ENCODE measurements at places on chromosomes 2 and 18. TPM values are rescaled to one million over a fixed set of nuclear protein-coding genes. Genes with fewer than 3 reads are reported as not detected.

DNA sequence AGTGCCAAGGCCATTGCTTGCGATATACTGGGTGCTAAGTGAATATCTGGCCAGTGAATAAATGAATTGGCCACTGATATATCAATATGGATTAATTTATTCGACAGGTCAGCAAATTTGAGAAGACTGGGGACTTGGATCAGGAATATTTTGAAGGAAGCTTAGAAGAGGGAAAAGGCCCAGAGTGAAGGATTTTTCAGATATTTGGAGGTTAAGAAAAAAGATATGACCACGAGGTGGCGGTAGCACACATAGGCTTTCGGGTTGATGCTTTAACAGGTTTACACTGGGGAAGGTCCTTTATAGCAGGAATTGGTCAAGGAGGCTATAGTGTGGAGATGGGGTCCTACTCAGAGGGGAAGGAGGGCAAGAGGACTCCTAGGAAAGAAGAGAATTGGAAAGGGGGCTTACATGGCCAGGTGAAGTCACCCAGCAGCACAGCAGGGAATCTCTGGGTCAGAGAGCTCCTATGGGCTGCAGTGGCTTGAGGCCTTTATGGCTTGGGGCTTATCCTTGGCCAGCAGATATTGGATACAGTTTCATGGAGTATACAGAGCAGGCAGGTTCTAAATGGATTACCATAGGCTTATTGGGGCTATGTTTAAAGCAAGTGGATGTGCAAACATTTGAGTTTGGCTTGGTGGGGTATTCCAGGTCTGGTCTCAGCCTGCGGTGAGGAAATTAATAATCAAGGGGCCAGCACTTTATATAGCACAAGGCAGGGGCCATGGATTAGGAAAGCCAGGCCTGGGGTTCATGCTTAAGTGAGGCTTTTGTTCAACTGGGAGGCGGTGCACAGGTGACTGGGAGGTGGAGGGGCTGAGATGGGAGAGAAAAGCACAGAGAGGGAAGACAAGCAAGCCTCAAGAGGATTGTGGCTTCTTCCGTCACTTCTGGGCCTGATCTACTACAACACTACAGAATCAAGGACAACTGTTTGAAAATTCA lies 9.7 kb downstream of the IL1RN start:
- DNase-seq: peak; percentile 73

- DNase-seq: no peak
Observed at GRCh38 chr2:74000666-74001065, 16.0 kb downstream of the TET3 start.

DNA sequence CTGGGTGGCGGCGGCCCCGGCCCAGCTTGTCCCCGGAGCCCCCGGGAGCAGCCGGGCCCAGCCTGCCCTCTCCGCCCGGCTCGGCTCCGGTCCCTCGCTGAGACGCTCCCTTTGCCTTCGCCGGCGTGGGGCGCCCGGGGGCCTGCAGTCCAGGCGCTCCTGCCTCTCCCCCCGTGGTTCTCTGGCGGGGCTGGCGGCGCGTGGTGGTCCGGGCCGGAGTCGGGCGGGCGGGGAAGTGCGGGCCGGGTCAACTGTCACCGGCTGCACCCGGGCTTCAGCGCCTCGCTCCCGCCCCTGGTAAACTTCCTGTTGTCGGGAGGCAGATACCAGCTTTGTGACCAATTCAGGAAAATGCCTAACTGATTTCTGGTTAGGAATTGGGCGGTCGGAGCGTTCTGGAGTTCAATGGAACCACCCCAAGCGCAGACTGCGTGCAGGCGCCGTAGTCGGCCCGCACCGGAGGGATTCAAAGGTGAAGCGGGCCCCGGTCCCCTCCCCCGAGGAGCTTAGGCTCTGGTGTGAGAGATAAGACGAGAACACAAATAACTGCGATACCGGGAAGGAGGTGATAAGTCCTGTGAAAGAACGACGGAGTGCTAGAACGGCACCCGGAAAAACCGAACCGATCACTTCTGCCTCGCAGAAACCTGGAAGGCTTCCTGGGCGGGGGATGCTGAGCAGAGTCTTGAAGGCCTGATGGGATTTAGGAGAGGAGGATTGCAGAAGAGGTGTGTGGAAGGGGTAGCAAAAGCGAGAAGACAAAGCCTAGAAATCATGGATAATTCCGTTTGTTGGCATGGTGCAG lies 891 bp downstream of the CAB39 start:
- peak; percentile 54 for DNase-seq

The MDH1B gene
- total RNA-seq: 0.33 TPM

The CNDP1 gene
- total RNA-seq: not detected

The DUSP2 gene
- 0.98 TPM for total RNA-seq

The SERPINB11 gene
- not detected for total RNA-seq

The RAB17 gene
- total RNA-seq: 4.9 TPM
